ENCODE measurements at places on chromosomes 3 and 15. TPM values are rescaled to one million over a fixed set of nuclear protein-coding genes. Genes with fewer than 3 reads are reported as not detected.

APOD gene
- total RNA-seq, result 2.7 TPM

CAPN7 gene
- total RNA-seq, result 31.2 TPM

KLF15 gene
- total RNA-seq, result 8.3 TPM

GAP43 gene
- 1.9 TPM for total RNA-seq

GOLGA6B gene
- not detected for total RNA-seq

CHST13 gene
- 0.83 TPM for total RNA-seq

ACTC1 gene
- total RNA-seq, result not detected

DNAH12 gene
- total RNA-seq, result under 0.01 TPM

CISH gene
- total RNA-seq, result 1.1 TPM

MUC4 gene
- total RNA-seq, result 0.11 TPM

GANC gene
- total RNA-seq, result 7.8 TPM

PPP1R14D gene
- not detected for total RNA-seq

UTS2B gene
- total RNA-seq, result not detected

Data from A375 (cell line).